ENCODE measurements at places on chromosomes 1 and 21.

DNA sequence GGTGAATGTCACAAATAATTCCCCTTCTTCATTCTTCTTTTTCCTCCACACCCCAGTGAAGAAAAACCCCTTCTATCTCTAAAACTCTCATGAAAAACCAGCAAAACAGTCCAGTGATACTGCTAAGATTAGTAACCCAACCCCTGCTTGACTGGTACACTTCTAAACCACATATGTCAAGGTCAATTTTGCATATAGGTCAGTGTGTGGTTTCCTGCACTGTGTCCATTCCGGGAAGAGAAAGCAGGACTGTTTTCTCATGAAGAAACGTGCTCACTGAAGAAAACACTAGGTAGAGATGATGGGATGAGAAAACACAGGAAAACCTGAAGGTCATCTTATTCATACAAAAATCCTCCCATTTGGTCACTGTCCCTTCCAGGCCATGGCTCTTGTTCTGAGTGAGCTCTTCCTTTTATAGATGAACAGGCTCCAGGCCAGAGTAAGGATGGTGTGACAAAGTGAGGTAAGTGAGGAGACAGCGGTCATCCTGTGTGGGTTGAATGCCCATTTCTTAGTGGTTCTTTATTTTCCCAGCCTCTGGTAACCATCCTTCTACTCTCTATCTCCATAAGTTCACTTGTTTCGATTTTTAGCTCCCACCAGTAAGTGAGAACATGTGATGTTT is 122.7 kb downstream of the FASLG start:
- DNase-seq = no peak

- no peak for DNase-seq
These were observed 26.9 kb downstream of the CD244 start for GRCh38 chr1:160835751-160836150.

- DNase-seq = no peak
These were observed 80.1 kb downstream of the ZNF326 start for GRCh38 chr1:90074970-90075391.

DNA sequence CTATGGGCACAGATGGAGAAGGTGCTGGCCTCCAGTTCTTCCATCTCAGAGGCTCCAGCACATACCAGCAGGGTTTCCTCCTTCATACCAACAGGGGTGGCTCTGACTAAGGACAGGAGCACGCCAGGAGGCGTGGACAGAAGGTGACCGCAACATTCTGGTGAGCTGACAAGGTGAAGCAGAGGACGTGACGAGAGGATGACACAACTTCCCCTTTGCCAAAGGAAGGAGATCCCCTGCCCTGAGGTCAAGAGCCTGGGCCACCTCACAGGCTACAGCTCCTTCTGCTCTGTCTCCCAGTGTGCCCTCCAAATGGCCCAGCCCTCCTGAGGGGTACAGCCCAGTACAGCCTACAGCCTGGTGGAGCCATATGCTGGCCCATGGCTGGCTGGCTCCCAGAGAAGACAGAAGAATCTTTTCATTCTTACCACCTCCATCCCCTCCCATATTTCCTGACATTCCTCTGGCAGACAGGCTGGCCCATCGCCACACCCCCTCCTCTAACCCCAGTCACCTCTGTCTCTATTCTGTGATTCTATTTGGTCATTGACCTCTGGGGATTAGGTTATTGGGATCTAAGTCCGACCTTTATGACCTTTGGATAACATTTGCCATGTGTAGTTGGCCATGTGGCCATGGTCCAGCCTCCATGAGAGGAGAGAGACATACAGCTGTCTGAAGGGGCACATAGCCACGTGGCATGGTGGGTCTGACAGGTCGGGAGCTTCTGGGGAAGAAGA is 5.1 kb upstream of the LAMB3 start:
- DNase-seq = no peak

GRCh38 chr1:147110872-147111271 is 61.4 kb downstream of the PRKAB2 start:
- DNase-seq = no peak

DNA sequence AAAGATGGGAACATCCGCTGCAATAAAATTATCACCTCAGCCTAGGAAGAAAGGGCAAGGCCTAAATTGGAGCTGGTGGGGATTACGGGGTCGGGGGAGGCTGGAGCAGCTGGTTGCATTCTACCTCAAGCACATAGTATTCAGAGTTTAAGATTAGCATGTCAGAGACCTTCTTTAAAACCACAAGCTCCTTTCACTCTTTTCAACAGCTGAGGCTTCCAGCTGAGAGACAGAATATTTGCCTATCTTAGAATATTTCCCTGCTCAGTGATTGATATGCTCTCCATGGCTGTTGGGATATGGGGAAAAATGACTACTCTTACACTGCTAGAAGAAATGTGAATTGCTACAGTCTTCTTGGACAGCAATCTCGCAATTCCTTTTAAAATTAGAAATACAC is 248.6 kb downstream of the TBX15 start:
- DNase-seq = no peak

GRCh38 chr1:33081554-33082305 is 777 bp downstream of the AZIN2 start:
- DNase-seq = no peak

GRCh38 chr1:55588309-55588708 is 373.1 kb upstream of the USP24 start:
- no peak for DNase-seq

GRCh38 chr1:40922969-40923368 is 56.5 kb upstream of the CTPS1 start:
- no peak for DNase-seq

DNA sequence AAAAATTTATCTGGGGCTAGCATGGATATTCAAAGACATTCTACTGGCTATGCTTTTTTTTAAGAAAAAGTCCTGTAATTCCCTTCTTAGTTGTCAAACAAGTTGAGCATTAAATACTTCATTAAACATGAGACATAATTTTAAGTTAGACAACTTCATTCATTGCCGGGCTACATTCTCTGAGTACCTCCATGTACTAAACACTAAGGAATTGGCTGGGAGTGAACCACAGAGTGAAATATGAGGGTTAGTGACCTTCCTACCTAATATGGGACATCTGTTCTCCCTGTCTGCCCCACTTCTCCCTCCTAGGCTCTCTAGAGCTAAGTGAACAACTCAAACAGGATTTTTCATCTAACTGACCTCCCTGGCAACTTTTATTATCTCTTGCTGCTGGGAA is 370.4 kb downstream of the VAV3 start:
- no peak for DNase-seq

- DNase-seq = no peak
These were observed 47.2 kb downstream of the LRRC53 start for GRCh38 chr1:74465193-74465681.

GRCh38 chr1:19436716-19437476 is 48.4 kb downstream of the CAPZB start:
- DNase-seq = no peak
